Stimulated activated CD8-positive, alpha-beta memory T cell treated with anti-CD3 and anti-CD28 coated beads, Interleukin-7, amount 100 ng/mL, for 4 hours (primary cell): ENCODE measurements at places on chromosomes 12 and 14.

DNA sequence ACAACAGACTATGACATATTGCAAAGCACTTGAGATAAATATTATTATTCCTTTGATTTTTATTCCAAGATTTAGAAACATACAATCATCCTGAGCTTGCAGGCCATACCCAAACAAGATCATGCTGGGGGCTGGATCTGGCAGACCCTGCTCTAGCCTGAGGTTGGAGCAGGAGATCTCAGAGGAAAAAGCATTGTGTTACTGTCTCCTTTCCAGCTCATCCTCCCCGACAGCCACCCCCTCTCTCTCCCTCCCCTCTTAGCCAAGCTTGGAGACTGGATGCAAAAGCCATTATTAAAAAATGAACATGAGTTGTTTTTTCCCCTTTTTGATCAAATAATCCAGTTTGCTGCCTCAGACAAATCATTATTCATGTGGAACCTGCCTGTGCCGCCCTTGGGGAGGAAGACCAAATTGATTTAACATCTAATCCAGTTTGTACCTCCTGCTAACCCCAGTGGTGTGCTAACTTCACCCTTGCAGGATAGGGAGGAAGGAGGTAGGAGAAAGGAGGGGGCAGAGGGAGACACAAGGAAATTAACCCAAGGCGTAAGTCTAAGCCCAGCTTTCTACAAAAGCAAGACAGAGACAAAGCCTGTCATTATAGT, 565.8 kb upstream of the TBX3 start:
- DNase-seq, result no peak

- DNase-seq, result no peak
Observed at GRCh38 chr14:31842899-31843298, 234.2 kb upstream of the ARHGAP5 start.

GRCh38 chr12:63922474-63922873, 78.0 kb downstream of the SRGAP1 start:
- DNase-seq, result no peak

DNA sequence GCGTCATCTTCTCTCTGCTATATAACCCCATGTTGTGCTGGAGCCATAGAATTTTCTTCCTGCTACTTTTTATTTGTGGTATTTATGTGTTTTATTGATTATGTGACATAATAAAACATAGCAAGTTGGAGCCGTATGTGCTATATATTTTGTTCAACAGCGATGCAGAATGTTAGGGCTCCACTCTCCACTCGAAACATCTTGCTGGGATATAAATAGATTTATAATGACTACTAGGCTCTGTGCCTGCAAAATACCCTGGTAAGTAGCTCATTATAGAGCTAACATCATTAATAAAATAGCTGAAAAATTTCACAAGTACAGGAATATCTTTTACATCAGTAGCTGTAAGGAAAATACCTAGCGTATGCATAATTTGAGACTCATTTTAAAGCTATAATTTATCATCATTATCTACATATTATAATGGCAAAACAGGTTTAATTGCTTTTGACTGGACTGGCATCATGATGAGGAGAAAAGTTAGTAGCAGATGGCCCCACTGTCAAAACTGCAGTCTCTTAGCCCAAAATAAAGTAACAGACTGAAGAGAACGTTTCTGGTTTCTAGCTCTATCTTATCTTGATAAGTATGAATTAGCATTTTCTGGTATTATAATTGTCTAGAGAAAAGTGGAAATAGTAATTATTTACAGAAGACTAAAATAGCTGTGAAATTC, 263.0 kb downstream of the NEDD1 start:
- no peak for DNase-seq

DNA sequence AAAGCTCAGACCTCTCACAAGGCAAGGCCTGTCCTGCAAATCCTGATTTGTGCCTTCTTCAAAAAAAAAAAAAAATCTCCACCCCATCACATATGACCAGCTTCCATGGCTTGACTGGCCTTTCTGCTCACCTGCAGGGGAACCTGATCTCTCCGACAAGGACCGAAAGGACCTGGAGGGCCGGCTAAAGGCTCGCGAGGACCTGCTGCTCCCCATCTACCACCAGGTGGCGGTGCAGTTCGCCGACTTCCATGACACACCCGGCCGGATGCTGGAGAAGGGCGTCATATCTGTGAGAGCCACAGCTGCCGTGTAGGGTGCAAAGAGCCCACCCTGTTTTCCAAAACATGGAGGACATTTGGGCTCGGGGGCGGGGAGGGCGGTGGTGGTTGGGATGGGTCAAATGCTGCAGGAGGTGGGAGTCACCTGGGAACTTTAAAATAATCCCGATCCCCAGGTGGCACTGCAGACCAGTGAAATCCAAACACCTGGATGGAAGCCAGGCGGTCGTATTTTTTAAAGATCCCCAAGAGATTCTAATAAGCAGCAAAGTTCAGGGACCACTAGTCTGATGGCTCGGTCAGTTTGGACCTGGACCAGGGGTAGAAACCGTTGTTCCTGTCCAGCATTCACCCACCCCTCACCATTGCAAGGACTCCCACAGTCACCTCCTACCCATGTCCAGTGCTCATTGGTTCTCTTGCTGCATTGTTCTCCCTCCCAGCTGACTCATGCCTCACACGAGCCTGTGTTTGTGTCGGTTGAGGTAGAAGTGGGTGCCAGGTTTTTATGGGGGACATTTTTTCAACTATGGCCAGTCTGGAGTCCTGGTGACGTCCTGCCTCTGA, 44.8 kb downstream of the FOXN4 start:
- DNase-seq, result no peak

DNA sequence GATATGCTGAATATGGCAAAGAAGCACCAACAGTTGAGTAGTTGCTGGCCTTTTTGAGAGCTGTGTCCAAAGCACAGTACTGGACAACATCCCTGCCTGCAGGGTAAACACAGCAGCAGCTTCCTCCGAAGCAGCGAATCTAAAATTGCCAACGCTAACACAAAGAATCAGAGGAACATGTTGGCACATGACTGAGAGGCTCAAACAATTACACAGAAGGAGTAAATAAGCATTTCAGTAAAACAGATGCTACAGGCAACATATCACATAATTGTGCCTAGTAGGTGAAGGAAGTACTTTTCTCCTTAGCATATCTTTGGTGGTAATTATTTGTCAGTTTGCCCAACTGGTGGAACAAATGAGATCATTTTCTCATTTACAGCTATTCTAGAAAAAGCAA, 52.1 kb downstream of the KICS2 start:
- no peak for DNase-seq

DNA sequence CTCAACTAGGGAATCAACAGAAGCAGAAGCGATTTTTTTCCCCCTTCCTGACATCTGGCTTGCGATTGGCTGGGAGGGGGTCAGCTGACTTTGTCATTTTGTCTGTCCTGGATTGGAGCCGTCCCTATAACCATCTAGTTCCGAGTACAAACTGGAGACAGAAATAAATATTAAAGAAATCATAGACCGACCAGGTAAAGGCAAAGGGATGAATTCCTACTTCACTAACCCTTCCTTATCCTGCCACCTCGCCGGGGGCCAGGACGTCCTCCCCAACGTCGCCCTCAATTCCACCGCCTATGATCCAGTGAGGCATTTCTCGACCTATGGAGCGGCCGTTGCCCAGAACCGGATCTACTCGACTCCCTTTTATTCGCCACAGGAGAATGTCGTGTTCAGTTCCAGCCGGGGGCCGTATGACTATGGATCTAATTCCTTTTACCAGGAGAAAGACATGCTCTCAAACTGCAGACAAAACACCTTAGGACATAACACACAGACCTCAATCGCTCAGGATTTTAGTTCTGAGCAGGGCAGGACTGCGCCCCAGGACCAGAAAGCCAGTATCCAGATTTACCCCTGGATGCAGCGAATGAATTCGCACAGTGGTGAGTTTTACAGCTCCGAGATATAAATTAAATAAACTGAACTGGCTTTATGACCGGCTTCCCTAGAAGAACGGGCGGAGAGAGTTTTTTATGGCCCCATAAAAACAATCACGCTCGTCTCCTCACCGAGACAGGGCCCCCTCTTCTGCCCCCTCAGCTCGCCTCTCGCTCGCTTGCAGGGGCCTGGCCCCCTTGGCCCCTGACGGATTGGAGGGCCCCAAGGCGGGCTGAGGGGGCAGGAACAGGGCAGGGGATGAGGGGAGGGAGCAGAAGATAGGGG, at the start of gene HOXC6:
HOXC6 (plus strand) TSS at position 127 of the 888 bp plus-strand sequence; CDS start at position 209, 82 bp downstream.
- no peak for DNase-seq

GRCh38 chr12:92469837-92470236, 233.0 kb upstream of the PLEKHG7 start:
- DNase-seq, result no peak

GRCh38 chr12:103105971-103106597, 148.6 kb downstream of the ASCL1 start:
- no peak for DNase-seq

- DNase-seq, result no peak
Observed at GRCh38 chr12:108117163-108117849, 11.8 kb upstream of the WSCD2 start.
